ENCODE measurements at places on chromosomes 6 and 20.

DNA sequence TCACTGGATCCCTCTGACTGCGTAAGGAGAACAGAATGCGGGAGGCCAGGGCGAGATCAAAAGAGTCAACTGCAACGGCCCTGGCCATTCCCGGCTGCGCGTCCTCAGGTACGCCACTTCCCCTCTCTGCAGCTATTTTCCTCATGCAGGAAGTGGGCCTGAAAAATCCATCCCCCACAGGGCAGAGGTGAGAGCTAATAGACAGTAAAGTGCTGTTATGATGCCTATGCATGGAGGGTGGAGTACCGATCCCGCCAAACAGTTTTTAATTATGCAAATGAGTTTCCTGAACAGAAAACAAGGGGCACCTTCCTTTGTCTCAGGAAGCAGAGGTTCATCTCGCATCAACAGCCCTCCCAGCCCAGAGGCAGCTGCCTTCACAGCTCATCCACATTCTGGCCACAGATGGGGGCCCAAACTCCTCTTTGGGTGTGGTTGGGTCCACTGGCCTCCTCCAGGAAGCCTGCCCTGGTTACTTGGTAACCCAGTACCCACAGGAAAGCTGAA is 9.3 kb downstream of the PREX1 start:
- DNase-seq, result no peak

DNA sequence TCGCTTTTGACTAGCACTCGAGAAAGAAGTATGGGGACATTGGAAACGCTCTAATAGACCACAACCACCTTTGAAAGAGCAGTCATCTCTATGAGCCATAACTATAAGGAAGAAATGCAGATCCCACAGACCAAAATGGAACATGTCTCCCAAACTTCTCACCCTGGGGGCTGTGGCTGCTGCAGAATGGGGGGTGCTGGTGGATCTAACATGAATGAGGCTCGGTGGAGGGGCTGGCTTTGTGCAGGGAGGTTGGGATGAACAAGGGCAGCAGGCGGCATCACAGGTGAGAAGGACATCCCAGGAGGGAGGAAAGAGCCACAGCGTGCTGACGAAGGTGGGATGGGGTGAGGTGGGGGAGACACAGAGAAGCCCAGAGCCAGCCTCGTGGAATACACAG is 10.5 kb upstream of the CCR6 start:
- no peak for DNase-seq

- DNase-seq, result no peak
Measured at GRCh38 chr6:151092591-151092990, 147.2 kb upstream of the AKAP12 start.

DNA sequence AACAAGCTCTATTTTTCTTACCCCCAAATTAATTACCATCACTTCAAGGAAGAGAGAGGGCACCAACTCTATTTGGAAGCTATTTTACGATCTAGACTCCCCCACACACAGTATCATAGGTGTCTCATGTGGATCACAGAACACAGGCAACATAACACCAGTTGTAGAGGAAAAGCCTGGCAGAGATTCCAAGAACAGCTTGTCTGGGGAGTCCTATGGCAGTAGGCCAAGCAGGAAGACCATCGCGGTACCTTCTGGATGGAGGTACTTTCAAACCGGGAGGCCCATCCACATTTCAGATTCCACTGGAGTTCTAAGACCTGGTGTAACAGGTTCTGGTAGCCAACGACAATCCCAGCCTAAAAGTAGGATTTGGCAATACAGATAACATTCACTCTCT is 37.6 kb upstream of the SPDEF start:
- peak; percentile 49 for DNase-seq

- no peak for DNase-seq
Measured at GRCh38 chr6:121578216-121578615, 142.8 kb downstream of the GJA1 start.

- no peak for DNase-seq
Measured at GRCh38 chr6:146388736-146389364, 154.8 kb upstream of the RAB32 start.

- no peak for DNase-seq
Measured at GRCh38 chr6:100662264-100662663, 197.5 kb upstream of the SIM1 start.

DNA sequence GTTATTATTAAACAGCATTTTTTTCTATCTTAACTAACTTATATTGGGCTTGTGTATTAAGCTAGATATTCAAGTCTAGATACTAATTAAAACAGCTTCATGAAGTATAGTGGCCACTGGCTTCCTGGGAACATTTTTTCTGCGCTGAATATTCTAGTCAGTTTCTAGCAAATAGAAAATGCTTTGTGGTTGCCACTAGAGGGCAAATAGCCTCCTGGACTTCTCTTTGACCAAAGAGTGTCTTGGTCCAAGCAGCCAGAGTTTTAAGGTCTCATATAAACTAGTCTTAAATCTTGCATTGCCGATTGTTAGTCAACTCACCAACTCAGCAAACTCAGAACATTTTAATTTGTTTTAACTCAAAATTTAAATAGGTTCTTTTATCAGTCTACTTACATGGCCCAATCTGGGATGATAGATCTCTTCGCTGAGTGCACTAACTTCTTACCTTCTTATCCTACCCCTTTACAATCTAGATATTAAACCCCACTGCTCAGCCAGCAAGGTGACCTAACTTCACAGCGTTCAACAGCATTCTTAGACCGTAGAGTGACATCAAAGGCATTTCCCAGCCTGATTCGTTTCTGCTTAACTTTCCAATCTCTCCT is 24.6 kb upstream of the ID4 start:
- no peak for DNase-seq

GRCh38 chr6:111661541-111662061 is 55.9 kb upstream of the TRAF3IP2 start:
- no peak for DNase-seq

GRCh38 chr6:3911614-3912336 is 62.6 kb downstream of the FAM50B start:
- DNase-seq, result peak; percentile 88

DNA sequence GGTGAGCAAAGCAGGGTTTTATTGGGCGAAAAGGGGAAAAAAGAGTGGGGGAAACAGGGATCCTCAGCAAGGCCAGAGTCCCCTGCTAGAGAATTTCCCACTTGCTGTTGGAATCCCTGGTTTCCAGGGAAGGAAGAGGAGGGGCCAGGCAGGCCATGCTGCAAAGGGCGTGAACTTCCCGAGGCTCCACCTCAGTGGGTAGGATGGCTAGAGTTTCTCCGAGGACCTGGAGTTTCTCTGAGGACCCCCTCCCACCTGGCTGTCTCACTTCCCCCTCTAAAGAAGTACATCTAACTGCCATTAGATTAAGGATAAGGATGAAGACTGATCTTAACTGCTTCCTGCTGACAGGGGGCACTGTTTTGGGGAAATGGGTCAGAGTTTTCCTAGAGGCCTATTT is 1239.3 kb upstream of the GJE1 start:
- DNase-seq, result no peak

- no peak for DNase-seq
Measured at GRCh38 chr20:7383216-7383615, 557.0 kb downstream of the HAO1 start.

DNA sequence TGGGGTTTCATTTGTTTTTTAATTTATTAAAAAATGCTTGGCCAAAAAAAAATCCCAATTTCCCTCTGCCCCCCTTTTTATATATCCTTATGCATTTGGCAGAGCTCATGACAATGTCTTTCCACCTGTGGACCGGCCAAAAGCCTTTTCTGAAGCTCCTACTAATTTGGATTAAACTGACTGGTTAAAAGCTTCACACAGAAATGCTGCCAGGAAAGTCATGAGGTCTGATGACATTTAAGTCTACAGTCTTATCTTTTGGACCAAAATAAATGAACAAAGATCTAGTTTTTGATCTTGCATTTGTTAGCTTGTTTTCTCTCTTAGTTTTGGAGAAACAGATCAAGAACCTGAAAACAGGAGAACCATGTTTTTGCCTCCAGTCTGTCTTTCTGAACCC is 66.1 kb downstream of the TRMT11 start:
- DNase-seq, result no peak

- no peak for DNase-seq
Measured at GRCh38 chr6:80151635-80152034, 45.2 kb downstream of the BCKDHB start.

DNA sequence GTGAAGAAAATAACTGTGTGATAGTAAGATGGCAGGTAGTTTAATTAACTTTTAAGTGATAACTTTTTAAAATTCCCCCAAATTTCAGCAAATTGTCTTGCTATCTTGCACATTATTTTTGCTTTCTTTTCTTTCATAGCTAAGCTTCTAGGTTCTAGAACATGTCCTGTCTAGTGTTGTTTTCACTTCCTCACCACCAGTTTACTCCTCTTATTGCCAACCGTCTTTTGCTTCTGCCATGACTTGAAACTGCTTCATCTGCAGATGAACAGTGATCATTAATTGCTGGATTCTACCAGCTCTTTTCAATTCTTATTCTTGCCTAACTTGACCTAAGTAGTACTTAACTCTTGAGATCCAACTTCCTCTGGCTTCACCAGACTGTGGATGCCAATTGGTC is 137.8 kb downstream of the CENPW start:
- no peak for DNase-seq
